ENCODE measurements at places on chromosomes 3 and 15.

GRCh38 chr15:100172356-100173024, 169.3 kb downstream of the ADAMTS17 start:
- no peak for DNase-seq

- no peak for DNase-seq
Observed at GRCh38 chr3:150968341-150969035, 4.0 kb downstream of the CLRN1 start.

DNA sequence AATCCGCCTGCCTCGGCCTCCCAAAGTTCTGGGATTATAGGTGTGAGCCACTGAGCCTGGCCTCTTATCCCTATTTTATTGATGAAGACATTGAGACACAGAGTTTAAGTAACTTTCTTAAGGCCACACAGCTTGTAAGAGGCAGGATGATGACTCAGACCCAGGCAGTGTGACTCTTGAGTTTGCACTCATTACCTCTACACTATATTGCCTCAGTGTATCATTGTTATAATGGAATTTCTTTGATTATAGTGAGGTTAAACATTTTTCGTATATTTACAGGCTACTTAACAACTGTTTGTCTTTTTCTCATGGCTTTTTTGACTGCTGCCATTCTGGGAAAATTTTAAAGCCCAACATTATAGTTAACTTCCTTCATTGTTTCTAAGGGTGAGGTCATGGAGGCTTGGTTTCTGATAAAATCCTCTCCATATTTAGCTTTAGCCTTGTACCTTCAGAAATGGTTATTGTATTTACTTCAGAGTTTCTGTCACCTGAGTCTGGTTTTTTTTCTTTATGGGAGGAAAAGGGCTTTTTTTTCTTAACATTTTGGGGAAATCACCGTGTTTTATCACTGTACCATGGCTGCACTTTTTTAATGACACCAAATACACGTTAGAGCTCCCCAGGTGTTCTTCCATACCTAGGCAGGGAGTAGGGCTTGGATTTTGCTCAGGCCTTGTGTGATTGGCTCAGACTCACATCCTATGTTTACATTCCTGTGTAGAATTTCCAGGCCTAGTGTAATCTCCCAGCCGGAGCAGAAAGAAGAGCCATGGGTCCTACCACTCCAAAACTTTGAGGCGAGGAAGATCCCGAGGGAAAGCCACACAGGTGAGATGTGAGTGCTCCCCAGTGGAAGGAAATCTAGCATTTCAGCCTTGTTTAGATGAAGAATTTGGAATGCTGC, 6.3 kb downstream of the ZNF774 start:
- DNase-seq = no peak

GRCh38 chr3:56926243-56926946, 124.6 kb upstream of the ARHGEF3 start:
- DNase-seq = no peak

DNA sequence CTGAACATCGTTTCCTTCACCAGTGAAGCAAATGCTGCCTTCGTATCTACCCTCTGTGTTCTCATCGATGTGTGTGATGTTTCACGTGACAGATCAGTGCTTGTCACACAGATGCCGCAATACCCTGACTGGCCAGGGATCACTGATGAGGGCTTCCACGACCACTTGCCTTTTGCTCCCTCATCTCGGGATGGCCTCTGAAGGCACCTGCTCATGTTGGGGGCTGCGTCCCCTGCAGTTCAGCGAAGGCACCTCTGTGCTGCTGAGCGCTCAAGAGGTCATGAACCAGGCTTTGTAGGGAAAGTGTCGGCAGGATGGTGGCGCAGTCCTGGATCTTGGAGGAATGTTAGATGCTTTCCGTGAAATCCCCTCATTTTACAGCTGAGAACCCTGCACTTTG, 79.2 kb upstream of the KLF13 start:
- no peak for DNase-seq

DNA sequence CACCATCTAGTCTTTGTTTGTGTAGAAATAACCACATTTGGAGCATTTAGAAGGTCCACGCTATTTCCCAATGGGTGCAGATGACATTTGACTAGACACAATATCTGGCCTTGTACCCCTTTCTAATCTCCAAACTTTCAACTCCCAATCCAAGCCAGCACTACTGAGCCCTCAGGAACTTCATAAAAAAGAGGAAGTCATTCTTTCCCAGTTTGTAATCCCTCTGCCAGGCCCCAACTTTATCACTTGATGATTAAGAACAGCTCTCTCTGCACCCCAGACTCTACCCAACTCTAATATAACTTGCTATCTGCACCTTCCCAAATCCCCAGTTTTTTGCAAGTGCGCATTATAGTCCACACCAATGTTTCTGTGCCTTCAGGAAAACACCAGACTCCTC, 170.2 kb downstream of the KCNMB2 start:
- no peak for DNase-seq

DNA sequence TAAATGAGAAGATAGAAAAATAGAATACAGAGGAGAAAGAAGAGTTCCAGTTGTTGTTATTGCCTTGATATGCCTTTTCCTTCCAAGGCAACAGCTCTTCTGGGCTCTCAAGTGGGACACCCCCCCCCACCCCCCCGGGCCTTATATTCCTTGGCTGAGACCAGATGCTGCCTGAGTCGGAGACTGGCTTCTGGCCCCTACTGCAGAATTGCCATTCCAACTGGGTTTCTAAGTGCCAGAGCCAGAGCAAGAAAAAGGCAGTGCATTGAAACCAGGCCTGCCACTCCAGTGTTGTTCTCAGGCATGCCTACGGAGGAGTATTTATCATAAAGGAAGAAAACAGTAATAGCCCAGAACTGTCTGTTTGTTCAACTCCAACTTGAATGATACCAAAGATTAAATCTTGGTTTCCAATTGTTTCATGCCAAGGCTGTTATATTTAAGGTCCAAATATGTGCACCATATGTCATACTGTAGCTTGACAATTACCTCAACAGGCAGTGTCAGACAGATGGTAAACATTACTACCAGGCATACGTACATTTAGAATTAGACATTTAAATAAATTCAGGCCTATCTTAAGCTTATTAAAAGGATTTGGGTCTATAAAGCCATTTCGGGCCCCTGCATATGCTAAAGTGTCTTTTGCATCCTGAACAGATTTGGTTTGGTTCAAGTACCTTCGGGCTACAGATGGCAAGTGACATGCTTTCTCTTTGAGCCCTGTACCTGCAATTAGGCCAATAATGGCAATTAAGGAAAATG, 209.9 kb upstream of the SEMA6D start:
- DNase-seq = no peak

DNA sequence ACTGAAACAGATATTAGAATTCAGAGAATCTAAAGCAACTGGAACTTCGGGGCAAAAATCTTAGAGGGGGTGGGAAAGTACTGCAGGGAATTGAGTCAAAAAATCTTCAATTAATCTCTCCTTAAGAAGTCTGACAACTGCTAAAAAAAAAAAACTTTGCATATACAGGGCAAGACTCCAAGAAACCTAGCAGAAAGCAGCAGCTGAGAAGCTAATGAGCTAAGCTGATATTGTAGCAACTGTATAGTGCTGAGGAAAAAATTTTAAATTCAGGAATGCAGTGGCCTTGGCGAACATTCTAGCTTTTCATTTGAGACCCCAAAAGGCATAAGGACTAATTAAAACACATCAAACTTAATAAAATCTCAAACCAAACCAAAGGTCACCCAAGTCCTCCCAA, 113.6 kb downstream of the SCAPER start:
- no peak for DNase-seq

DNA sequence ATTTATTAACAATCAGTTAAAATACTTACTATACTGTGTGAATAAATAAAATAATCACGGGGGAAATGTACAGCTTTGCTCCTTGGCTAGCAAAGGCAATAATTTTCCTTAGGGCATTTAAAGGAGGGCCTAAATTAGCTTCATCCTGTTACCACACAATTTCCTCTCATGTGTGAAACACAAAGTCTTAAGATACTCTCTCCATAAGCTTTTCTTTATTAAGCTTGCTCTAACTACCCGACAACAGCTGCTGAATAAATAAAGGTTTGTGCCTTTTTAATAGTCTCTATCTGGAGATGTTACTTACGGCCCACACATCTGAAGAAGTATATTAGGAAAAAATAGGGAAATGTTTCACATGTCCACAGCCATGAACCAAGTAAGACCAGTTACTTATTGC, 29.7 kb downstream of the ZNF106 start:
- DNase-seq = no peak

GRCh38 chr3:24829011-24829581, 334.4 kb upstream of the THRB start:
- peak; percentile 38 for DNase-seq

DNA sequence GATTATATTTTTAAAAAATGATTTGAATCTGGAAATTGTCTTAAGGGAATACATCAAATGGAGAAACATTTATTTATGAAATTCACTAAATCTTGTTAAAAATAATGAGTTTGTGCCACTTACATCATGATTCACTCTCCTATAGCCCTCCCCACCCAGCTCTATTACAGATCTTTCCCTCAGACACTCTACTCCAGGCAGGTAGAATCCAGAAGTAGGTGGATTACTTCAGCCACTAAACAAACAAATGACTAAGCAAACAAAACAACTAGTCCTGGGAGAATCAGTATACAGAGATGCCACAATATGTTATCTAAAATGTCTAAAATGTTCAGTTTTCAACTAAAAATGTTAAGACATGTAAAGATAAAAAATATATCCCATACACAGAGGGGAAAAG, 608.1 kb upstream of the UBE2E2 start:
- no peak for DNase-seq

- no peak for DNase-seq
Observed at GRCh38 chr15:85570336-85570735, 189.9 kb downstream of the AKAP13 start.

DNA sequence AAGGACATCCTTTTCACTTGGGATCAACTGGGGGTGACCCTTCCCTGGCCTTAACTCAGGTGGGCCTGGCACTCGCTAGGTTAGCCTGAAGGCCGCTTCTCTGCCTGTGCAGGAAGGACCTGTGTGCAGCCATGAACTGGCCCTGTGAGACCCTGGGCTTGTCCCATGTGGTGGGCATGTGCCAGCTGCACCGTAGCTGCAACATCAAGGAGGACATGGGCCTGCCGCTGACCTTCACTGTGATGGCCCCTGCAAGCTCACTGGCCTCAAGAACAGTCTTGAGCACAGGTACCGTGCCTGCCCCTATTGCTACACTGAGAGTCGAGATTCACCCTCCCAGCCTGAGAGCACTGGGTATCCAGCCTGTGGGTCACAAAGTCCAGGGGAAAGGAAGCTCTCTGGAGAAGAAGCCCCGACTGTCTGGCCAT, 43.0 kb downstream of the SAXO2 start:
- no peak for DNase-seq

- DNase-seq = no peak
Observed at GRCh38 chr3:128577711-128578110, 72.9 kb downstream of the RPN1 start.

DNA sequence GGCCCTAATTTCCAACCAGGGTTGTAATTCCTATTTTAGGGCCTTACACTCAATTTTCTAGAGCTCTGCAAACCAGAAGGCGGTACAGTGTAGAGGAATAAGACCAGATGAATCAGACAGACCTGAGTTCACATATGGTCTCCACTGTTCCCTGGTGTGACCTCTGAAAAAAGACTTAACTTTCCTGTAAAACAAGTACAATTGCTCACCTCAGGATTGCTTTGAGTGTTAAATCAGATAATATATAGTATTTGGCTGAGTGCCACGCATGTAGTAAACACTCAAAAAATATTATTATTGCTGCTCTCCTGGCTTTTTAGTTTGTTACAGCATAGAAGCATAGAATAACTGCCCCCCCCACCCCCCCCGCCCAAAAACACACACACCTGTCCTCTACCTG, 51.0 kb upstream of the STT3B start:
- DNase-seq = peak; percentile 22

- peak; percentile 55 for DNase-seq
Observed at GRCh38 chr15:45276831-45277230, 24.8 kb downstream of the SLC28A2 start.

GRCh38 chr3:16936233-16936632, 51.5 kb downstream of the PLCL2 start:
- DNase-seq = peak; percentile 97

All from hematopoietic multipotent progenitor cell treated with erythropoietin and hydrocortisone succinate and interleukin-3 and kit ligand, for 4 days (in vitro differentiated cells).